ENCODE measurements at places on chromosomes 3 and 15.

DNA sequence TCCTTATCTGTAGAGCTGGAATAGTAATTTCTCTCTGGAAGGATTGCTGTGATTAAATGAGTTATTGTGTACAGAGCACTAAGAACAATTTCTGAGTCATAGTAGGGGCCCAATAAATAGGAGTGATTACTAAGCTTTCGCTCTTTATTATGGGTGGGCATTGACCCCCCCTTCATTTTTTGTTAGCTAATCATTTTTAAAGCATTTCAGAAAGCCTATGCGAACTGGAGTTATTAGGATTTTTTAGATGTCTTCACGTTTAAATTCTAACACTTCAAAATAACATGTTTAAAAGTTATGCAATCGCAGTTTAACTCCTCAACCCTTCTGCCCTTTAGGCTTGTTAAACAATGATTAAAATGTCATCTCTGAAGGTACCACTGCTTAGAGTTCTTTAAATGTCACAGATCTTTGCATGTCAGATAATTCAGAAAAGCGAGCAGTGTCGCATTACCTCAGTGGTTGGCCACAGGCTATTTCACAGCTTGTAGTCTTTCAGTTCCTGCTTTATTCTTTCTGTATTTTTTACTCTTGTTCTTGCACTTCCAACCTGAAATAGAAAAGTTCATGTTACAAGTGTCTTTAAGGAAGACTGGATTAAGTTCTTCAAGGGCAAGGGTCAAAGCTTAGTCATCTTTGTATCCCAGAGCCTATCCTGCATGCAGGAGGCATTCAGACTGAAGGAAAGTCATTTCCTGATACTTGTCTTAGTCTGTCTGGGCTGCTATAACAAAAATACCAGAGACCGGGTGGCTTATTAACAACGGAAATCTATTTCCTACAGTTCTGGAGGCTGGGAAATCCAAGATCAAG, 102.9 kb downstream of the FNDC3B start:
- DNase-seq, result no peak

- no peak for DNase-seq
Observed at GRCh38 chr15:88498996-88499395, 31.5 kb downstream of the MRPS11 start.

- no peak for DNase-seq
Observed at GRCh38 chr3:7576071-7576470, 715.2 kb downstream of the GRM7 start.

- DNase-seq, result no peak
Observed at GRCh38 chr3:128455786-128456748, 10.6 kb downstream of the DNAJB8 start.

GRCh38 chr3:43523454-43524053, 98.3 kb downstream of the ANO10 start:
- DNase-seq, result no peak

GRCh38 chr3:29441422-29441821, 160.6 kb downstream of the RBMS3 start:
- DNase-seq, result no peak

- DNase-seq, result no peak
Observed at GRCh38 chr15:51750792-51751696, at the start of gene TMOD2. Gene TMOD2, plus strand, starts transcription at chr15:51751597. Its CDS starts 14,845 bp downstream, at chr15:51766442.
